Esophagus (tissue), 2 donors: ENCODE measurements at places on chromosomes 7 and 10. TPM values are rescaled to one million over a fixed set of nuclear protein-coding genes. Genes with fewer than 3 reads are reported as not detected.

Gene SORCS1
- 0.34 TPM for polyA plus RNA-seq

Gene OPALIN
- polyA plus RNA-seq, result not detected

Gene TAS2R40
- polyA plus RNA-seq, result not detected

Gene HOXA11
- polyA plus RNA-seq, result not detected

Gene AHR
- polyA plus RNA-seq, result 4.7 TPM

Gene ANKRD61
- polyA plus RNA-seq, result not detected

Gene MYH16
- not detected for polyA plus RNA-seq
